CD8-positive, alpha-beta memory T cell (primary cell): ENCODE measurements at places on chromosomes 13 and 19.
A peak's percentile ranks its signal among the peaks of the same experiment; 100 is the strongest.

GRCh38 chr13:51519771-51520216 lies 64.5 kb upstream of the WDFY2 start:
- DNase-seq = no peak

GRCh38 chr19:32873247-32873959 lies 3.8 kb upstream of the SLC7A9 start:
- DNase-seq = no peak

- no peak for DNase-seq
These were observed 21.0 kb downstream of the SERP2 start for GRCh38 chr13:44394658-44395057.

DNA sequence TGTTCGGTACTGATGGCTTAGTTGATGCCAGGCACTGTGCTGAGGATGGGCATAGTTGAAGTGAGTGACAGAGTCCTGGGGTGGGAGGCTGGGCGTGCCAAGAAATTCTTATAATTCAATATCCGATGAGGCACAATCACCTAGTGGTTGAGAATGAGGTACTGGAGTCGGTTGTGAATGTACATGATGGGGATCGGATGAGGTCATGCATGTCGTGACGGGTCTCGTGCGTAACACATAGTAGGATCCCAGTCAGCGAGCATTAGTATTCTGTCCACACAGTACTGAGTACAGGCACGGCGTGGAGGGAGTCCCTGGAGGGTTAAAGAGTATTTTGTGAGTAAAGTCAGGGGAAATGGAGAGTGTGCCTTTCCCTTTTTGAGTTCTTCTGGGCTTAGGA lies 2.8 kb downstream of the SAFB start:
- no peak for DNase-seq

- DNase-seq = no peak
These were observed 378.0 kb downstream of the DNAJC15 start for GRCh38 chr13:43401361-43401760.

GRCh38 chr19:2590630-2591399 lies 111.7 kb downstream of the GNG7 start:
- DNase-seq = no peak

- no peak for DNase-seq
These were observed 68.8 kb downstream of the LMO7 start for GRCh38 chr13:75704927-75705288.

GRCh38 chr13:63190219-63190618 lies 1774.6 kb upstream of the PCDH20 start:
- DNase-seq = no peak

DNA sequence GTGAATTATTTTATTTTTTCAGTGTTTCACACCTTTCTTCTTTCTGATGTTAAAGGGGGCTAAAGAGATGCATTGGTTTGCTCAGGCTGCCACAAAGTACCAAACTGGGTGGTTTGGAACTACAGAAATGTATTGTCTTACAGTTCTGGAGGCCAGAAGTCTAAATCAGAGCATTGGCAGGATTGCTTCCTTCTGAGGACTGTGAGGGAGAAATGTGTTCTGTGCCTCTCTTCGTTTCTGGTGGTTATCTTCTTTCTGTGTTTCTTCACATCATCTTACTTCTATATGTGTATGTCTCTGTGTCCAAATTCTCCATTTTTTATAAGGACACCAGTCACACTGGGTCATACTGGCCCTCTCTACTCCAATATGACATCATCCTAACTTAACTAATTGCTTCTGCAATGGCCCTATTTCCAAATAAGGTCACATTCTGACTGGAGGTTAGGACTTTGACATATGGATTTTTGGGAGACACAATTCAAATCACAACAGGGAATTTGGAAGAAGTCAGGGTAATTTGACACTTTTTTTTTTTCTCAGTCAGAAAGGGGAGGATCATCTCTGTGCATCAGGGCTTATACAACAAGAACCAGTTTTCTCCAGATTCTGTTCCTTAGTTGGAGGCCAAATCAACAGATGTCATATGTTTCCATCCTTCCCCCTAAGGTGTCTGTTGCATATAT lies 188.2 kb downstream of the KCNRG start:
- DNase-seq = no peak

DNA sequence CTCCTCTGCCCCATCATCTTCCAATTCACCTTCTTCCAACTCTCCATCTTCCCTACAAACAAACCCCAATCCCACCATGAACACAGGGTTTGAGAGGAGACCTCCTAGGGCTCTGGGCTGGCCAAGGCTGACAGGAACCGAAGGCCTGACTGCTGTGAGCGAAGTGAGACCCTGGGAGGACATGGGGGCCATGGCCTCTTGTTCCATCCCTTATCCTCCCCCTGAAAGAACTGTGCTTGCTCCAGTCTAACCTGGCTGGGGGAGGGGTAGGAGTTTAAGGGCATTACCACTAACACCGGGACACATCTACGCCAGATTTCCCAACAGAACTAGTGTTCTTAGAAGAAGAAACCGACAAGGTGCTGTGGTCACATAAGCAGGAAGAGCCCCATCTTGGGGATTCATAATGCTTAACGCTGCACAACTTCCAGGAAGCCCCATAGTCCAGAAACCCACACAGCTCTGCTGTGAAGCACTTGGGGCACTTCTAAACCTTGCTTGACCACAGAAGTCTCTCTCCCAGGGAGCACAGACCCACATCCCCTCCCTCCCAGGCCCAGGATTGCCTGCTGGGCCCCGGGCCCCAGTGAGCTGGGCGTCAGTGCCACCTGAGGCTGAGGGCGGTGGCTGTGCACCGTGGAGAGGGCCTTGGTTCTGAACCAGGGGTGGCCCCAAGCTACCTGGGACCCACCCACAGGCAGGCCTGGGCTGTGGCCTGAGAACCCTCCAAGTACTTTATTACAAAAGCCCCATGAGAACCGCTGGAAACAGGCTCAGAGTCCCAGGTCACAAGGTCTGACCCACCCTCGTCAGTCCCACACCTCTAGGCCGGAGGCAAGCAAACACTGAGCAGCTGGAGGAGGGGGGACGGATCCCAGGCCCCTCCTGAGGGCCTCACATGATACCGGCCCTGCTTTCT lies 18.8 kb downstream of the ZC3H4 start:
- peak; percentile 34 for DNase-seq

GRCh38 chr13:62171697-62172096 lies 756.0 kb upstream of the PCDH20 start:
- DNase-seq = no peak

GRCh38 chr19:17236811-17237543 lies 8.7 kb downstream of the NR2F6 start:
- no peak for DNase-seq

DNA sequence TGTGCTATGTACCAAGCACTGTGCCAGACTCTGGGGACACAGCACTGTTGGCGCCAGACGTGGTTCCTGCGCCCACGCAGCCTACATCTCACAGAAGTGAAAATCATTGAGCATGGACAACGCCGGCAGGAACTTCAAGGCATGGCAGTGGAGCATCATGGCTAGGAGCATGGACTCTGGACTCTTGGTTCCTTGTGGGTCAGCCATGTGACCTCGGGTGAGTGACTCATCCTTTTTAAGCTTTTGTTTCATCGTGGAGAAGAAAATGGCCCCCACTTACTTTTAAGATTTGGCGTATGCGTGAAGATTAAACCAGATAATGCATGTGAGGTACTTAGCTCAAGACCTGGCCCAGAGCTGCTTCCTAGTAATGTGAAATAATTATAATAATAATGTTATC lies 988.5 kb downstream of the UQCRFS1 start:
- DNase-seq = no peak

DNA sequence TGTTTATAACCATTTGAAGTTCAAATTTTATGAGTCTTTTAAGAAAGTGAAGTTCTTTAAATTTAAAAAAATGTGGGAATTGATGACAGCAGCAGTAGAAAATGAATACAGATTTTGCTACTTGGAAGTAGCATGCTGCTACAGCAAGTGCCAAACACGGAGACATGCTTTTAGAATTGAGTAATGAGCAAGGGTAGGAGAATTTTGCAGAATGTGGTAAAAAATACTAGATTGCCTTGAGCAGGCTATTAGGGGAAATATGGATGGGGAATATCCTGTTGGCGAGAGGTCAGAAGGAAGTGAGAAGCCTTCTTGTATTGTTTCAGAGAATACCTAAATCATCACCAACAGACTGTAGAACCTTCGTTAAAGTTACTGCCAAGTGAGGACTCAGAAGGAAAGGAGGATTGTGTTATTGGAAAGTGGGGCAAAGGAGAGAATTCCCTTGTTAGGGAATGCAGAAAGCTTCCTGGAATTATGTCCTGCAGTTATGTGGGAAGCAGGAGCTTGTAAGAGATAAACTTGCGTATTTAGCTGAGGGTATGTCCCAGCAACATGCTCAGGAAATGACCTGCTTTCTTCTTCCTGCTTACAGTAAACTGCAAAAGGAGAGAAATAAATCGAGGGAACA lies 32.4 kb upstream of the OXGR1 start:
- DNase-seq = no peak

GRCh38 chr19:46602392-46603194 lies 1.5 kb downstream of the CALM3 start:
- no peak for DNase-seq

DNA sequence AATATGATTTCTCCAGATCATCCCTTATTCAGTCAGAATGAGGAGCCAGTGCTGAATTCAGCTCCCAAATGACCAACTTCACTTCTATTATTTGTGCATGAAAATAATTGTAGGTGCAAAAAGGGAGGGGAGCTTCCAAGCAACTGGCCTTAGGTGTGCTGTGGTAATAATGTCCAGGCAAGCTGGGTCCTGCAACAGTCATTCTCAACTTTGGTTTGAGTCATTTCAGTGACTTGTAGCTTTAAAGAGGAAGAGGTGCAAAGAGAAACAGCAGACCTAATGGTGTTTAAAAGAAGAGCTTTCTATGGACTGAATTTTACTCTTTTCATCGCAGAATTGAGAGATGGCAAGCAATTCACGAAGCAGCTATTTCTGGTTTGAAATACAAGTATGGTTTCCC lies 29.2 kb upstream of the FGF9 start:
- DNase-seq = no peak

- no peak for DNase-seq
These were observed 214.6 kb upstream of the HTR2A start for GRCh38 chr13:47111499-47111898.

DNA sequence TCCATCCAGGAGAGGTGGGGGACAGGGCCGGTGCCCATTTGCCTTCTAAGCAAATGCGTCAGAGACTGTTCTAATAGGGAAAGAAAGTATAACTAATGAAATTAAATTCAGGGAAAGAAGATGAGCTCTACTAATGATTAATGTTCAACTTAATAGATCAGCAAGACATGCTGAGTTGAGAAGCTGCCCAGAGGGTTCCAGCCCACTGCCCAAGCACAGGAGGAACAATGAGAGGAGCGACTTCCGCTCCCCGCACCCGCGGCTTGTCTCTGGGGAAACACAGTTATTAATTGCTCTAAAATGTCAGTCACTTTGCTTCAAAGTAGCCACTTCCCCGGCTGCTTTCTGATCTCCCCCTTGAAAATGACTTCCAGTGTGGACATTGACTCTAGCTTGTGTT lies 331.3 kb downstream of the UQCRFS1 start:
- DNase-seq = no peak

DNA sequence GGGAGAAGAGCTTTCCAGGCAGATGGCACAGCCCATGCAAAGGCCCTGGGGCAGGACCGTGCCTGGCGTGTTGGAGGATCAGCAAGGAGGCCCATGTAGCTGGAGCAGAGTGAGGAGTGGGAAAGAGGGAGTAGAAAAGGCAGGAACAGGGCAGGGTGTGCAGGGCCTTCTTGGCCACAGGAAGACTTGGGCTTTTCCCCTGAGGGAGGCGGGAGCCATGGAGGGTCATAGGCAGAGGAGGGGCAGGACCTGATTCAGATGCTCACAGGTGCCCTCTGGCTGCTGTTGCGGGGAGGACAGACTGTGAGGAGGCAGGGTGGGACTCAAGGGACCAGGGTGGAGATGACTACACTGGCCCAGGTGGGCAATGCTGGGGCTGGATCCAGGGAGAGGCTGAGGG lies 13.8 kb upstream of the PTPRS start:
- no peak for DNase-seq

- no peak for DNase-seq
These were observed 11.7 kb downstream of the KCNRG start for GRCh38 chr13:50026788-50027473.

GRCh38 chr13:91347996-91348905 lies 764 bp downstream of the MIR17HG start:
- peak; percentile 74 for DNase-seq

DNA sequence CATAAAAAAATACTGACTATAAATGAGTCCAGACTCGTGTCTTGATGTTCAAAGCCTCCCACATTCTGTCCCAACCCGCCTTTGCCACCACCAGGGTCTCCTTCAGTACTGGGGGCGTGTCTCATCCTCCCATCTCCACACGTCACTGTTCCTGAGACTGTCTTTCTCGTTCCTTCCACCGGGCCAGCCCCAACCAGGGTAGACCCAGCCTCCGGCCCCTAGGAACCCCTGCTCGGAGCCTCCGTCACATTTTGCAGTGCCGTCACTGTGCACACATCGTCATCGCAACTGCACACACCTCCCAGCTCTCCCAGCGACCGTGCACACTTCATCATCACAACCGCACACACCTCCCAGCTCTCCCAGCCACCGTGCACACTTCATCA lies 73.4 kb downstream of the SPACA7 start:
- DNase-seq = no peak

DNA sequence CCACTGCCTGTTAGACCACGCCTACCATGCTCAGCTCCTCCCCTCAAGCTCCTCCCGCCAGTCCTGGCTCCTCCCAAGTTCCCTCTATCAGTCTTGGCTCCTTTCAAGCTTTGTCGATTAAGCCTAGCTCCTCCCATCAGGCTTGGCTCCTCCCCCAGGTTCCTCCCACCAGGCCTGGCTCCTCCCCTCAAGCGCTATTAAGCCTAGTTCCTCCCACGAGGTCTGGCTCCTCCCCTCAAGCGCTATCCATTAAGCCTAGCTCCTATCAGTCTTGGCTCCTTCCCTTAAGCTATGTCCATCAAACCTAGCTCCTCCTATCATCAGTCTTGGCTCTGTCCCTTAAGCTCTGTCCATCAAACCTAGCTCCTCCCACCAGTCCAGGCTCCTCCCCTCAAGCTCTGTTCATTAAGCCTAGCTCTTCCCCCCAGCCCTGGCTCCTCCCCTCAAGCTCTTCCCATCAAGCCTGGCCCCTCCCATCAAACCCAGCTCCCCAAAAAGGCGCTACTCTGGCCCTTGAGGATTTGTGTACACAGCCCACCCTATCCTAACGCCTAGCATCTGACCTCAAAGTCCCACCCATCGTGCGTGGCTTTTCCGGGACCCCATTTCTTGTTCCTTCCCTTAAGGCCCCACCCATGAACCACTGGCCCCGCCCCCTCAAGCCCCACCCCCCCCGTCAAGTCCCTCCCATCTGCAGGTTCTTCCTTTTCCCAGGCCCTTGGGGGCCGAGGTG lies 10.0 kb downstream of the CAMSAP3 start:
- DNase-seq = no peak

GRCh38 chr19:13960863-13961784 lies 8.8 kb downstream of the DCAF15 start:
- no peak for DNase-seq

DNA sequence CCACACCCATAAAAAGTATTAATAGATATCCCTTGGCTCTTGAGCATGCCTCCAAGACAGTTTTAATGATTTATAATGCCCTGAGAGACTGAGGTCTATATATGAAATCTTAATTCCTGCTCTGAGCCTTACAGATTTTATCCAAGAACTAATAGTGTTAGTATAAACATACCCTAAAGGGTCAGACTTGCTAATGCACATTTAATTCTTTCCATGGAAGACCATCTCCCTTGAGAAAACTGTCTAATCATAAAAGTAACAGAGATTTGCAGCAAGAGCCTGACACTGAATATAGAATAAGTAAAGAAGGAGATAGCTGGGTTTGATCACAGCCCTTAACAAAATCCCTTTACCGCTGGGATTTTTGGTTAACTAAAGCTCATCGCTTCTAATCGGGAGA lies 650.8 kb upstream of the KLF12 start:
- DNase-seq = no peak

GRCh38 chr19:5641171-5641570 lies 18.3 kb downstream of the SAFB start:
- DNase-seq = no peak
